ENCODE measurements at places on chromosomes 1 and 21. TPM values are rescaled to one million over a fixed set of nuclear protein-coding genes. Genes with fewer than 3 reads are reported as not detected.

Gene FAAH
- 1.8 TPM for total RNA-seq

Gene PLEKHG5
- total RNA-seq = 7.0 TPM

Gene PLEKHA6
- total RNA-seq = 1.5 TPM

Gene SLC41A1
- total RNA-seq = 12.2 TPM

Gene KIF14
- 1.2 TPM for total RNA-seq

Gene POGZ
- total RNA-seq = 15.4 TPM

Gene CLDN17
- not detected for total RNA-seq

Gene FAM151A
- not detected for total RNA-seq

Gene APOBEC4
- total RNA-seq = not detected

Gene CGN
- total RNA-seq = under 0.01 TPM

Gene ZDHHC18
- total RNA-seq = 4.4 TPM

Gene TEDDM1
- not detected for total RNA-seq

Gene KRTAP19-6
- not detected for total RNA-seq

Gene CD244
- total RNA-seq = not detected

Measured in smooth muscle cell of bladder (primary cell).